ENCODE measurements at places on chromosomes 2 and 18.
A peak's percentile ranks its signal among the peaks of the same experiment; 100 is the strongest.

DNA sequence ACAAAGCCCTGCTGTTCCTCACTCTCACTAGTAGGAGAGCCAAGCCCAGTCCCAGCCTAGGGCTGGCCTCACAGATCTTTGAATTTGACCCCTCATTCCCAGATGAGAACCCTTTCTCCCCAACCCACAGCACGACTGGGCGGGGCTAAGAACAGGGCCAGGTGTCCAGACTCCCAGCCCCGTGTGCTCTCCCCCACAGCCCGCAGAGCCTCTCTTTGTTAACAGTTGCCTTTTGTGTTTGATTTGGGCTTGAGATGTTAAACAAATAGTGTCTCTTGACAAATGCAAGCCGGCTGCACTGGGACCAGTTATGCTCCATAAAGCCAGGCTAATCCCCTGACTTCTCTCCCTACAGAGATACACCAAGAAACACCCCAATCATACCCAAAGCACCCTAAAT lies 4.7 kb upstream of the KCNK3 start:
- no peak for DNase-seq

DNA sequence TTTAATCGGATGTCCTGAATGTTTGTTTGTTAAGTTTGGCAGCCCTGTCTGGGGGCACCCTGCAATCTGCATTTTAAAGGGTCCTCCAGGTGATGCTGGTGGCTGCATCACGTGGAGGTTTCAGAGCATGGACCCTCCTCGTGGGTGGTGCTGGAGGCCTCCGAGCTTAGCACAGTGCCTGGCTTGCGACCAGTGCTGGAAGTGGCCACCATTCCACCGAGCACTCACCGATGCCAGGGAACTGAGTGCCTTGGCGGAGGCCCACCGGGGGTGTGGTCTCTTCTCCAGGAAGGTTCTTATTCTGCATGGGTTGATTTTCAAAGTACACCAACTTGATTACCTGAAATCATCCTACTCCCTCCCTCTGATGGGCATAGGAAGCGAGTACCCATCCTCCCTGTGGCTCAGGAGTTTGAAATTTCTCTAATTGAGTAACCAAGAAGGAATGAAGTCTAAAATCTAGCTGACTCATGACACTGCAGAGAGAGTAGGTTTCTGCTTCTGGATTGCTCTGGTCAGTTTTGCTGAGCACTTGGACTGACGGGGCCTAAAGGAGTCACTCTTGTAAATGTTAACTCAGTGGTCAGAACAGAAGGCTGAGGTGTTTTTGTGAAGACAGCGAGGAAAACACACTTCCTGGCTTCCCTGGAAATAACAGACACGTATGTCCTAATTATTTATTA lies 58.1 kb upstream of the SLC66A3 start:
- no peak for DNase-seq

DNA sequence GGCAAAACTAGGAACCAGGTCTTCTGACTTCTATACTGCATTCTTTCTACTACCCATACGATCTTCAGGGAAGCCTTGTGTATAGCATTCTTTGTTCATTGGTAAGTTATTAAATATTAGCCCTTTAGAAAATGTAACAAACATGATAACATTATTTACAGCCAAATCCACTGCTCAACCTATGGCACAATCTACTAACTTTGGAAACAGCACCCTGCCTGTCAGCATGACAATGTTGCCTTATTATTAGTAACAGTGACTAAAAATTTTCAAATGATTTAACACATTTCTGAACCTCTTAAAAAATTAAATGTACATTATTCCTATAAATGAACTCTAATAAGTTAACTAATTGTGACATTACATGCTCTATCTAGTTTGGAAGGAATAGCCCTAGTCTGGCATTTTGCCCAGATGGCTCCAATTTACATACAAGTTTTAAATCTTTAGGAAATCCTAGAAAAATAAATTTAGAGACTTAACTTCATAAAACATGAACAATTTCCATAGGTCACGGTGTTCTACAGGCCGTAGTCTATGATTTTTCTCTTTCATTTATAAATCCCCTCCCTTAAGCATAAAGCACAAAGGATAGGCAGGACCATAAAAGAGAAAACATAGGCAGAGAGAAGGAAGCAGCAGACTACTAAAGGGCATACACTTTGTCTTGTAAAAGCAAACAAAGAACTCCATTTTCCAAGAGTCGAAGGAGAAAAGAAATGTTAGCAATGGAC lies 33.7 kb downstream of the YES1 start:
- no peak for DNase-seq

DNA sequence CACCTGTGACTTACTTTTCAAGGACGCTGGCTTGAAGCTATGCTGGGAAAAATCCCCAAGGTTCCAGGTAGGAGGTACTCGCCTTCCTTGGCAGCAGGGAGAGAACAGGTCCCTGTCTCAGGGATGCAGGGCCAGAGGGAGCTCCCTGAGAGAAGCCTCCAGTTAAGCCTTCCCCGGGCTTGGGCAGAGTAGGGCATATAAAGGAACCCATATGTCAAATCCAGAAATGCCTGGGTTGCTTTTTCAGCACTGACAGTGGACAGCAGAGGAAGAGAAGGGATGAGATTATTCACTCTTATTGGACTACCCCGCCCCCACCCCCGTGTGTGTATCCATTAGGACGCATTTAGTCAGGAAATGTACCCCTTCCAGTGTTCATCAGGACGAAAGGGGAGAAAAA lies 89.3 kb upstream of the TEX51 start:
- no peak for DNase-seq

GRCh38 chr2:134337631-134338030 lies 83.8 kb downstream of the MGAT5 start:
- no peak for DNase-seq

GRCh38 chr2:64049633-64050220 lies 30.5 kb upstream of the VPS54 start:
- DNase-seq: peak; percentile 32

DNA sequence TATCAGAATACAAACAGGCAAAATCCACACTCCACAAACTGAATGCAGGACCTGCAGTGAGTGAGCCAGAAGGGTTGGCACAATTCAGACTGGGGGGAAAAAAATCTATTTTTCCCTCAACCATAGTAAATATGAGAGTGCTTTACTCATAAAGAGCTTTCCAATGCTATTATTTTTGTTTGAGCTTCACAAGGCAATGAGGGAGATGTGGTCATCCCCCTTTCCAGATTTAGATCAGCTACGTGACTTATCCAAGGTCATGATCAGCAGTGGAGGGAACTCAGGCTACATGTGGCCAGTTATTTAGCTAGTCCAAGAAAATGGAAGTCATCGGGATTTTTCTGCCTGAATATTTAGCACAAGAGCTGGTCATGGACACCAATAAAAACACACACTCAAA lies 120.4 kb upstream of the KLF7 start:
- DNase-seq: no peak

DNA sequence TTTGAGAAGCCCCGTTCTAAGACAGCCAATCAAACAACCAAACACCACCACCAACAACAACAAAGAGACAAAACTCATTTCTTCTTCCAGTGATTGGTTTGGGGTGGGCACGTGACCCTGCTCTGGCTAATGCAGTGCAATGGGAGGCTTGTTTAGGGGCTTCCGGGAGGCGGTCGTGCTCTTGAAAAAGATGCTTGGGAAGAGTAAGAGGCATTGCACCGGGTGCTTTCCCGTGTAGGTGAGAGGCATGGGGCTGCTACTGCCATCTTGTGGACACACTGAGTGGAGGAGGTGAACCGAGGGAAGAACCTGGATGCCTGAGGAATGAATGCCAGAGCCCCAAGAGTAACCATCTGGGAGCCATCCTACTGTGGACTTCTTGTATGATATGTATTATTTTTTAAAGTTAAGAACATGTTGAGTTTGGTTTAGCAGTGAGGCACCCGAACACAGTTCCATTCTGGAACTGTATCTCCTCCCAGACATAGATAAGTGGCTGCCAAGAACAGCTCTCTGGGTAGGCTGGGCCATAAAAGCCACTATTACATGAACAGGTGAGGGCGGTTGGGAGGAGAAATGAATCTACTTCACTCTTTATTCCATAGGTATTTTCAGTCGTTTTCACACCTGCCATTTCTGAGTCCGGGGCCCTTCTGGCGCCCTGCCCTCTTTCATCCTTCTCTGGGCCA lies 19.1 kb upstream of the ARHGAP25 start:
- no peak for DNase-seq

DNA sequence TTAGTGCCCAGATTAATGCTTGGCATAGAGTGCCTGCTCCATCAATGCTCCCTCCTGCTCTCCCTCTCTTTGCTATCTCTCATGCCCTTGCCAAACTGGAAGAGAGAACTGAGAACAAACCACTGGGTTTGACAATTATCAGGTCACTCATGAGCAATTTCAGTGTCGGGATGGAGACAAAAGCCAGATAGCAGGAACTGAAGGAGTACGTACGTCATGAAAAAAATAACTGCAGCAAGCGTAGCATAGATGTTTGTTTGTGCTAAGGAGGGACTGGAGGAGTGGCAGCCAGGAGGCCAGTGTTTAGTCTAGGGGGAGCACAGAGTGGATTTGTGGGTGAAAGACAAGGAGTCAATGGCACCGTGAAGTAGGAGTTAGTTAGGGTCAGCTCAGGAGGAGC lies 113.3 kb downstream of the POLE4 start:
- no peak for DNase-seq
